ENCODE measurements at places on chromosomes 5 and 9.

DNA sequence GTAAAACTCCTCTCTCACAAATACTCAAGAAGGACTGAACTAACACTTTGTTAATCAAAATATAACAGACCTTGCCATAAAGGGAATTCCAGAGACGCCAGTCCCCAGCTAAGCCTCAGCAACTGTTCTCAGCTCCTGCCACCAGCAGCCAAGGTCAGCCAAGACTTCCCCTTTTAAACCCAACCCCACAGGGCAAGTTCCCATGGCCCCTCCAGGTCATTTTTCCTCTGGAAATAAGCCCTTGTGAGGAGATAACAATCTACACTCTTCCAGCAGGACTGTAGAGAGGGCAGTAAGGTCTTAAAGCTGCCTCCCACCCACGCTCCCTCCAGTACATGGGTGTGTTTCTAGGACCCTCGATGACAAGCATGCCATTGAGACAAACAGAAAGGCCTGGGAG, 78.3 kb downstream of the DPYSL3 start:
- no peak for DNase-seq

DNA sequence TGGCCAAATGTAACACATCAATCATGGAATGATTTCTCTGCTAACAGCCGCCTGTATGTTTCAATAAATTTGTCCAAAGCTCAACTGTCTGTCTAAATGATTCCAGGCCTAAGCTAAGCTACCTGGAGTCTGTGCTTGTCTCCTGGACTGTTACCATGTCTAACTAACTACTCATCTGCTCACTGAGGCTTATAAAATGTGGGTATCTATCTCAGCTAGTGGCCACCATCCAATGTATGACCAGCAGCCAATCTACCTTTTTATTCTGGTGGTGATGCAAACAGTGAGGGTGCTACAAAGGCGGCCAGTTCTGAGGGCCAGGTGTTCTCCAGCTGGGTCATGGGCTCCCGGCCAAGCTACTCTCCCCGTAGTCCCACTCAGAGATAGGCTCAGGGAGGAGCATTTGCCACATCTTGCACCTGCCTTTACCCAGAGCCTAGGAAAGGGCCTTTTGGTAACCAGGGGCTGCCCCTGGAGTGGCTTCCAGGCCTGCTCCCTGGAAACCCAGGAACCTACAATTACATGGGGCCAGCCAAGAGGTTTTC, 59.1 kb downstream of the PFDN1 start:
- DNase-seq: peak; percentile 85

DNA sequence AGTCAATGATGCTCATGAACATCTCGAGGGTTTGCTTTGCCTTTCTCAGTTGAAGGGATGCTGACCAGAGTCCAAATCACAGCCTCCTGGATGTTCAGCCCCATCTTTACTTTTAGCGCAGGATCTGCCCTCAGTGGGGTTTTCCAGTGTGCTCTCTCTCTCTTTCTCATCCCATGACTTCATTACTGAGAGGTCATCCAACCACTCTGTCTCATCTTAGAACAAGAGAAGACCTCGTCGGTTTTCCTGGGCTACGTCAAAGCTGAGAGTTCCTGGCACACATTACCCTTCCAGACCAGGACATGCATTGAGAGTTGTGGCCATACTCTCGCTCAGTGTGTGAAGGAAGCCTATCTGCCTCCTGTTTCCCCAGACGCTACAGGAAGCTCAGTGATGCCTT, 47.3 kb downstream of the C9orf152 start:
- DNase-seq: no peak

- DNase-seq: no peak
Observed at GRCh38 chr9:90815944-90816357, 14.3 kb downstream of the SYK start.

- DNase-seq: peak; percentile 14
Observed at GRCh38 chr5:137279521-137280231, 219.4 kb downstream of the SPOCK1 start.

- DNase-seq: no peak
Observed at GRCh38 chr9:127949827-127950512, 12.3 kb upstream of the DPM2 start.

- DNase-seq: no peak
Observed at GRCh38 chr5:55708732-55709131, 3.4 kb downstream of the SLC38A9 start.

- no peak for DNase-seq
Observed at GRCh38 chr9:92652461-92652860, 17.5 kb downstream of the IPPK start.

DNA sequence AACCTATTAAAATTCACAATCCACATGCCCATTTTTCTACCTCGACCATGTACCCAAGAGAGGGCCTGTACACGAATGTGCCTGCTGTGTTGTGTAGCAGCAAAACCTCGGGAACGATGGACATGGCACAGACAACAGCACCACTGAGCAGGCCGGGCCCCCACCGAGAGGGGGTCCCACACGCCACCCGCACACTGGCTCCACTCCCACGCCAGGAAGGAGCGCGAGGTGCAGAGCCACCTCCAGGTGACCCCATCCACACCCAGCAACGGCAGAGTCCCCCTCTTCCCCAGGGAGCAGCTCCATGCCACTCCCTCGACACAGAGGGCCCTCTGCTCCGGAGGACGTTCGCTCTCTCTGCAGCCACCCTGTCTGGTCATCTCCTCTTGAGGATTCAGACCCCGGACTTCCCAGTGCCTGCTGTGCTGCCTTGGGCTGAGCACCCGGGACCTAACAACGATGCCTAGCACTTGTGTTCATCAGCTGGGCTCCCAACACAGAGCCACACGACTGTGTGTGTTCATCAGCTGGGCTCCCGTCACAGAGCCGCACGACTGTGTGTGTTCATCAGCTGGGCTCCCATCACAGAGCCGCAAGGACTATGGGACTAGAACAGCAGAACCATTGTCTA, 25.3 kb upstream of the ADAMTS2 start:
- DNase-seq: no peak

GRCh38 chr5:10567121-10567591, 3.3 kb downstream of the ANKRD33B start:
- no peak for DNase-seq

DNA sequence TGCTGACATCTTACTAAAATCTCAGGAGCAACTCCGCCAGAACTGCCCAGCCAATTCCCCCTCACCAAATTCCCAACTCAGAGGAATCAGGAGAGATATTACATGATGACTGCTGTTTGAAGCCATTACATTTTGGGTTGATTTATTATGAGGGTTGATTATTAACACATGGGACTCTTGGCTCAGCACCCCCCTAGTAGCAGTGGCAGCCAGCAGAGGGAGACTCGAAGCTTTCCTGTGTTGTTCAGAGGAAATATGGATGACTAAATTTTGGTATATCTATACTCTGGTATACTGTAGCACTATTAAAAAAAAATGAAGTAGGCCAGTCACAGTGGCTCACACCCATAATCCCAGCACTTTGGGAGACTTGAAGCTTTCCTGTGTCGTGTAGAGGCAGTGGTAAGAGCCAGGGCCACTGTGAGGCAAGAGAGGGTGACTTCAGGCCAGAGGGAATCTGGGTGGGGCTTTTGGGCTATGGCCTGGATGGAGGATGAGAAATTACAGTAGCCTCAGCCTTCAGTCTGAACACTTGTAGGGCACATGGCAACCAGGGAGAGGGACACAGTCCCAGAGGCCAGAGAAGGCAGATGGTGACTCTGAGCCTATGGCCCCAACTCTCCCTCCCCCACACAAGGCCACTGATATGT, 111.4 kb downstream of the LHX2 start:
- DNase-seq: no peak

- no peak for DNase-seq
Observed at GRCh38 chr5:177973066-177973635, 22.9 kb downstream of the PROP1 start.

DNA sequence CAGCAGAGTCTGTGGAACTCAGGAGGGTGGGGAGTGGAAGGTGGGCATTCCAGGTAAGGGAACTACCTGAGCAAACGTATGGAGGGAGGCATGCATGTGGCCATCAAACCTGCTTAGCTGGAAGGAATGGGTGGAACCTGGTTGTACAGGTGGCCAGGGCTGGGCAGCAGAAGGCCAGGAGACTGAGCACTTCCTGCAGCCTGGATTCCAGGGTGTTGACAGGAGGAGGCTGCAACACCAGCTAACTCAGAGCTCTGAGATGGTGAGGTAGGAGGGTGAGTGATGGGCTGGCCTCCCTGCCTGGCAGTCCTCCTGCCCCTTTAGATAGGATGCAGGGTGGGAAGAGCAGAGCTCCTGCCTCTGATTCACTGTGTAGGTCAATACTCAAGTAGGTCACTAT, 92.5 kb upstream of the CPEB4 start:
- no peak for DNase-seq

GRCh38 chr9:113369855-113370140, 7.0 kb downstream of the HDHD3 start:
- no peak for DNase-seq

GRCh38 chr5:180401229-180401907, 48.2 kb upstream of the GFPT2 start:
- no peak for DNase-seq

DNA sequence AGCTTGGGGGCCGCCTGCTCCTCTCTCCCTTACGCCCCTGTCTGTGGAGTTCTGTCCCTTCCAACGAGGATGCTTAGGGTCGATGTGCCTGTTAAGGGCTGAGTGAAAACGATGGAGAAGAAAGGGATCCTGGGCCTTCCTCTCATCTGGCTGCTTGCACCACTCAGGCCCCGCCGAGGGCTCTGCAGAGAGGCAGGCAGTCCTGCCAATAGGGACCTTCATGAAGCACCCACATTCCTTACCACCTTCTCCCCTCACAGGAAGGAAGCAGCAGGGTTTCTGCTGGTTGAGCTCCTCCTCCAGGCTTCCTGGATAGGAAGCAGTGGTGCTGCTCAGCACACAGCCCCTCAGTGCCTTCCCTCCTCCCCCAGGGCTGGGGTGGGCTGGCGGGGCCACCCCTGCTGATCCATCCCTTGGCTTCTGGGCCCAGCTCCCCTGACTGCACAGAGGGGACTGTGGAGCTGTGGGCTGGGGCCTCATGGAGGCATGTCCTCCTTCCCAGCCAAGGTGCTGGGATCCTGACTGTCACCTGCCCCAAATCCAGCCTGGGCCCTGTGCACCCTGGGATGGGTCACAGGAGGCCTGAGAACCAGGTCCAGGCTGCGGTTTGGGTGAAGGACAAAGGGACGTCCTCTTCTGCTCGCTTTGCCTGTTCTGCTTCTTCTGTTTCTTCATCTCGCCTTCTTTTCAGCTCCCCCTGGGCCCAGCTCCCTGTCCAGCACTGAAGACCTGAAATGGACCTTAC, 50.5 kb downstream of the AHRR start:
- peak; percentile 52 for DNase-seq

- no peak for DNase-seq
Observed at GRCh38 chr5:54689411-54690251, 172.1 kb downstream of the SNX18 start.

- no peak for DNase-seq
Observed at GRCh38 chr5:113824307-113824706, 310.8 kb downstream of the YTHDC2 start.

- DNase-seq: no peak
Observed at GRCh38 chr5:165775111-165775510, 2269.7 kb downstream of the MAT2B start.

DNA sequence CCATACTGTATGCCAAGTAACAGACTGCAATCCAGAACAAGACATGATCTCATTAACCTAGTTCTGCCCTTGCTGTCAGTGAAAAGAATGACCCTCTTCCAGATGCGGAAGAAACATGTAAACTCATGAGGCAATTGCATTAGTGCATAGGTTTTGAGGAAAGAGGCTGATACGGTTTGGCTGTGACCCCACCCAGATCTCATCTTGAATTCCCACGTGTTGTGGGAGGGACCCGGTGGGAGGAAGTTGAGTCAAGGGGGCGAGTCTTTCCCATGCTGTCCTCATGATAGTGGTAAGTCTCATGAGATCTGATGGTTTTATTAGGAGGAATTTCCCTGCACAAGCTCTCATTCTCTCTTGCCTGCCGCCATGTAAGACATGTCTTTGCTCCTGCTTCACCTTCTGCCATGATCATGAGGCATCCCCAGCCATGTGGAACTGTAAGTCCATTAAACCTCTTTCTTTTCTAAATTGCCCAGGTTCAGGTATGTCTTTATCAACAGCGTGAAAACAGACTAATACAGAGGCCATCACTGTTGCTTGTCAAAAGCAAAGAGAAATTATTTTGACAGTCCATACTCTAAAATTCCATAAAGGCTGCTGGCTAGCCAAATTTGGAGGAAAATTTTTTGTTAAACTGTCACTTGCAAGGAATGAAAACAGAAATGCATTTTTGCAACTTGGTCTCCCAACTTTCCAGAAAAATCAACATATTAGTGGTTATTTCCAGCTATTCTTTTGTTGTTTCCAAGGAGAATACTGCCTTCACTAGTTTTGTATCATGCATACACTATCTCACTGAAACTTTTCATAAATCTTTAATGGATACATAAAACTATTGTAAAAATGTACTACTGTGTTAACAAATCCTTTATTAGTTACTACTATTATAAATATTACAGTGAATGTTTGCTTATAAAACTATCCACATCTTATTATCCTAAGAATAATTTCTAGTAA, 3.2 kb upstream of the ARL15 start:
- DNase-seq: no peak
